ENCODE measurements at places on chromosomes 2 and 18.

DNA sequence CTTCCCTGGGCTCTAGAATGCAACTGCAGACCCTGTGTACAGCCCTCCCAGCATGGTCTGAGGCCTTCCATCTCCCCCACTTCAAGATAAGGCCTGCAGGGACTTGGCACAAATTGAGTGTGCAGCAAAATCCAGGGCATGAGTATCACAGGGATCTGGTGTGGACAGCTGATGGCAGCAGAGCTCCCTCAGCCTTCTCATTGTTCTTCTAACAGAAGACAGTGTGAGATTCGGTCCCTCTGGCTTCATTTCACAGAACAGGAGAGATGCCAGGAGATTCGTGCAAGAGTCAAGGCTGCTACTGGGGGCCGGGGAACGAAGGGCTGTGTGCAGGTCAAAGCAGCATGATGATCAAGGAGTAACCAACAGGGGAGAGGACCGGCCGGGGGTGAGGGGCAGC, 85.8 kb downstream of the UXS1 start:
- peak; percentile 56 for DNase-seq

DNA sequence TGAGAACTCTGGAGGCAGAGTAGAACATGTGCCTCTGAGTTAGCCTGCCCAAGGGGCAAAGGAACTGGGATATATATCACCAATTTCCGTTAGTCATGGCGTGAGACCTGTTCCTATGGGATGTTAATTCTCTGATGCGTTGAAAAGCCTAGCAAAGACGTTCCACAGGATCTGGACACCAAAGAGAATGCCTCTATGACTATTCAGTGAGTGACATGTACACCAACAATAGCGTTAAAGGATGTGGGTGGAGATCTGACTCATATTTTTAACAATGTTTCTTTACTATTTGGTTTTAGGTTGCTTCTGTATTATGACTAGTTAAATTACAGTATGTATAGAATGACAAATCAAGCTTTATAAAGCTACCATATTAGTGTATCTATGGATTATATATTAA, 320.9 kb upstream of the MC4R start:
- DNase-seq = no peak

GRCh38 chr2:108813732-108814131, 27.2 kb downstream of the CCDC138 start:
- no peak for DNase-seq

- DNase-seq = no peak
These were observed 6.6 kb downstream of the DLX2 start for GRCh38 chr2:172095905-172096625.

DNA sequence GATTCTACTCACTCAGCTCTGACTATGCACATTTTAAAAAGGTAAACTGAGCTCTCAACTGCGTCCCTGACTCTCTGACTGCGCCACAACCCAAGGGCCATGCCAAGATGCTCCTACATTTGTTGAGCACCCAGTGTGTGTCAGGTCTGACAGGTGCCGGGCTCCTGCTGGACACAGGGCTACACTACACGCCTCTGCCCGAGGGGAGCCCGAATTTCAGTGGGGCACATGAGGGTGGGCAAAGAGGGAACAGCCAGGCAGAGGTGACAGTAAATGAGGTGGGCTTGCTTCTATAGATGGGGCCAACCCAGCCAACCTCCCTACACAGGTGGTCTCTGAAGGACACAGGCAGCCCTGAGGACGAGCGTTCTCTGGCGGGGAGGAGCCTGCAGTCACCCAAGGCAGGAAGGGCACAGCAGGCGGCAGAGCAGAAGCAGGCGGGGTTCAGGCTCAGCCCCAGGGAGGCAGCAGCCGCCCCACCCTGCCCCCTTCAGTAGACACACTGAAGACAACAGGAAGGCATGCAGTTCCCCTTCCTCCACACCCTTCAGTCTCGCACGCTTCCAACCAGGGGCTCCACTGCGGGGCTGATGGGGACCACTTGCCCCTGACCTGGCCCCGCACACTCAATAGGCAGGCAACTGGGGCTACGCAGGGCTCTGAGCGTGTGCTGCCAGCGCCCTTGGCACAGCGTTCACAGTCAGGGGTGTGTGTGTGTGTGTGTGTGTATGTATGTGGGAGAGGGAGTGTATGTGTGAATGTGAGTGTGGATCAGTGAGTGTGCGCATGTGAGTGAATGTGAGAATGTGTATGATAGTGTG, 98.4 kb downstream of the UXS1 start:
- no peak for DNase-seq

DNA sequence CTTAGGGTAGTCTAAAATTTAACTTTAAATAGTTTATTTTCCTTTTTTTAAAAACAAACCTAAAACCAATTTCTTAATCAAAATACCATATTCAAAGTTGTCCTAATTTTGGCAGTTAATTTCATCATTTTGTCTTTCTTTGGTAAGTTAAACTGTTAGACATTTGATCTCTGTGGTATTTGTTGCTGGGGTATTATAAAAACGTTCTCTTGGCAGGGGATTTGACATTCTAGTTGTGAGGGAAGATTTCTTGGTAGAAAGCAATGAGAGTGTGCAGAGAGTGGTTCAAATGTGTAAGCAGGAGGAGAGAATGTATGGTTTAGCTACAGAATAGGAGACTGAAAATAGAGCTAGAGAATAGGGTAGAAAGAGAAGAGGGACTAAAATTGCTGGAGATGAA, 14.6 kb downstream of the GULP1 start:
- no peak for DNase-seq
